Tracheal epithelial cell (primary cell): ENCODE measurements at places on chromosomes 6 and 20. TPM values are rescaled to one million over a fixed set of nuclear protein-coding genes. Genes with fewer than 3 reads are reported as not detected.

Gene BIRC7
- total RNA-seq = 0.72 TPM in 1 of 2 replicates, not detected in the other

Gene STMND1
- total RNA-seq = 0.24 TPM in 1 of 2 replicates, not detected in the other

Gene CST4
- not detected in 2 replicates for total RNA-seq

Gene SCUBE3
- total RNA-seq = under 0.01 TPM in 1 of 2 replicates, not detected in the other

Gene LHFPL5
- not detected in 2 replicates for total RNA-seq

Gene MUCL3
- under 0.01 TPM in 1 of 2 replicates, not detected in the other for total RNA-seq

Gene GTSF1L
- total RNA-seq = not detected in 2 replicates

Gene ZC3H12D
- under 0.01 TPM in 1 of 2 replicates, not detected in the other for total RNA-seq

Gene RFX6
- not detected in 2 replicates for total RNA-seq

Gene PRR18
- under 0.01 TPM in 1 of 2 replicates, not detected in the other for total RNA-seq

Gene BLOC1S5
- 11.3 and 12.4 TPM in 2 replicates for total RNA-seq

Gene CEP85L
- total RNA-seq = 4.7 and 9.9 TPM in 2 replicates

Gene ELOVL4
- 8.7 and 10.4 TPM in 2 replicates for total RNA-seq

Gene TGM2
- total RNA-seq = 2.6 and 67.5 TPM in 2 replicates

Gene TPBG
- 122 and 221 TPM in 2 replicates for total RNA-seq
